Breast epithelium (tissue), 4 donors: ENCODE measurements at places on chromosomes 6 and 20. TPM values are rescaled to one million over a fixed set of nuclear protein-coding genes. Genes with fewer than 3 reads are reported as not detected.

The SNAP25 gene
- 0.32 TPM for total RNA-seq

The LAMA2 gene
- total RNA-seq = 118 TPM

The FAM229B gene
- total RNA-seq = 6.3 TPM

The RHAG gene
- total RNA-seq = not detected

The MYB gene
- total RNA-seq = 1.1 TPM

The CGA gene
- total RNA-seq = not detected

DNA sequence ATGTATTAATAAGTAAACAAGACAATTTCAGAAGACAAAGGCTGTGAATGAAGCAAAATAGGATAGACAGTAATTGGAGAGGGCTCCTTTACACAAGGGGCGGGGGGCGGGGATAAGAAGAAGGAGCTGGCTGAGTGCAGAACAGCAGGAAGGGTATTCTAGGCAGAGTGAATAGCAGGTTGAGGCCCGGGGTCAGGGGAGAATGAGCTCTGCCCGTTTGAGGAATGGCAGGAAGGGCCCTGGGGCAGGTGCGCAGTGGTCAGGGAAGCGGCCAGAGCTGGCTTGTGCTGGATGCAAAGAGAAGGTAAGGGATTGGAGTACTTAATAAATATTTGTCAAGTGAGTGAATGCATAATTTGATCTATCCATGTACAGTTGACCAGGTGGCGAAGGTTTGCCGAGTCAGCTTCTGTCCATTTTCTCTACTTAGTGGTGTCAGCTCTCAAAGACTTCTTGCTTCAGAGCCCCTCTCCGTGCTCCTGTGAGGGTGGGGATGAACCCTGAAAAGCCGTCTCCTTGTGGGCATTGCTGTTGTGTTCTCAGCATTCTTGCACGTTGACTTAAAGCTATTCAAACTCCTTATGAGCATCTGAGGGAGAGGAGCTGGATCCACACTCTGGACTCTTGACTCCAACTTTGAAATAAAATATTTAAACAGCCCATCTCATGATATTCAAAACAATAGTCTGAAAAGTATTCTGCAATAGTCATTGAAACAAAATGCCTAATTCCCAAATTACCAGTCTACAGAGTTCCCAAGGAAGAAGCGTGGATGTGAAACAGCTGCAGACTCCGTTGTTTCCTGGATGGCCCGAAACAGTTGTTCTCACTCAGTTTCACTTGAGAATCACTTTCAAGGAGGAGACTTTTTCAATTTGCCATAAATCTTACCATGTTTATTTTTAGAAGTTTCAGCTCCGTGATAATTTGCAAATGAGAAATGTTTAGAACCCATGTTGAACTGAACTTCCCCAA, 105.1 kb downstream of the EDN3 start:
- no peak for DNase-seq

- DNase-seq = no peak
These were observed 69.0 kb upstream of the STXBP5 start for GRCh38 chr6:147135211-147135681.

GRCh38 chr20:10953437-10953836, 279.6 kb upstream of the JAG1 start:
- no peak for DNase-seq
